ENCODE measurements at places on chromosomes 4 and X. TPM values are rescaled to one million over a fixed set of nuclear protein-coding genes. Genes with fewer than 3 reads are reported as not detected.

The ESX1 gene
- not detected for total RNA-seq

The CTAG1A gene
- total RNA-seq = not detected

The SLC6A8 gene
- total RNA-seq = 0.82 TPM

DNA sequence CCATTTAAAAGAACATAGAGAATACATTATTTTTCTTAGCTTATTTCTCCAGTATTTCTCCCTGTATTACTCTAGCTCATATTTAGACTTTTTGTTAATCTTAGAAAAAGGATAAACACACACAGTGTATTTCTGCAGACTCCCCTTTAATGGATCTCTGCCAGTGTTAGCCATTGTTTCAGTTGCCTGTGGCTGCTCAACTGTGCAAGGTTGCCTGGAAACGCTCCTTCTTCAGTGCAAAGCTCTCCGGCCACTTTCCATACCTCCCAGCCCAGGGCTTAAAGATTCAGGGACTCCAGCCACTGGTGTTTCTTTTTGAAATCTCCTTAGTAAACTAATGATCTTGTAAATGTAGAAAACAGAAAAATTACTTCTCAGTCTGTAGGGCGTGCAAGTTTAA lies 104.9 kb downstream of the SLIT2 start:
- DNase-seq = no peak
- H3K4me1 ChIP-seq = no peaks in the 10 kb centered on the region
- no peak overlapping the region for H3K4me3 ChIP-seq
- H3K27ac ChIP-seq = no peak overlapping the region
- no peaks in the 10 kb centered on the region for H3K27me3 ChIP-seq
- no peaks in the 10 kb centered on the region for H3K36me3 ChIP-seq

All from activated CD8-positive, alpha-beta T cell treated with anti-CD3 and anti-CD28 coated beads, Interleukin-2, amount 10 ng/mL, durations not matched to agents 7 days and 5 days (primary cell).